Amniotic epithelial cell (primary cell): ENCODE measurements at places on chromosomes 11 and 22.

- no peak for DNase-seq
Measured at GRCh38 chr22:37990301-37990700, 5.9 kb upstream of the SOX10 start.

DNA sequence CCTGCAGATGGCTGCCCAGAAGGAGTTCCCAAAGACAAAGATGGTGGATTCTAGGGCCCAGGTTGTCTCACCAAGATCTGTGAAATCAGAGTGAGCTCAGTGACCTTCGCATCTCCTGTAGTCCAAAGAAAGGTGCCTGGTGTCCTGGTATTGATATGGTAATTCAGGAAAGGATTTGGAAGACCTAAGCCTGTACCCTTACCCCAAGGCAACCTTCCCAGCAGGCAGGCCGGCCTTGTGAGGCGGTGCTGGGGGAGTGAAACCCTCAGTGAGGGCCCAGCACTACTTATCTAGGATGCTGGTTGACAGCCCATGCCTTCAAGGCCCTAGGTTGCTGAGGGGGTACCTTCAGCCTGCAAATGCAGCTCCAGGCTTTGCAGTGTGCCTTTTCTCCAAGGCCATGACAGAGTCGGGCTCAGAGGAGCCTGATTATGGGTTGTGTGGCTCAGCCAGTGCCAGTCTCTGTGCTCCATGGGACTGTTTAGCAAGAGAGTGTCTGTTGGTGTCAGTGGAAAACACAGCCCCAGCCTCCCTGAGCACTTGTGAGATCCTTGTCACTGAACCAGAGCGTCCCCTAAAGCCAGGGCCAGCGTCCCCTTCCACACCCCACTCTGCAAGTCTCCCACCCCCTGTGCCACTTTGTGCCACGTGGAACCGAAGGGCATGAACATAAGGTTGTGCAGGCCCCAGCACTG is 72.8 kb upstream of the MYOD1 start:
- DNase-seq: no peak

GRCh38 chr11:86592047-86592591 is 80.3 kb downstream of the ME3 start:
- peak; percentile 26 for DNase-seq

DNA sequence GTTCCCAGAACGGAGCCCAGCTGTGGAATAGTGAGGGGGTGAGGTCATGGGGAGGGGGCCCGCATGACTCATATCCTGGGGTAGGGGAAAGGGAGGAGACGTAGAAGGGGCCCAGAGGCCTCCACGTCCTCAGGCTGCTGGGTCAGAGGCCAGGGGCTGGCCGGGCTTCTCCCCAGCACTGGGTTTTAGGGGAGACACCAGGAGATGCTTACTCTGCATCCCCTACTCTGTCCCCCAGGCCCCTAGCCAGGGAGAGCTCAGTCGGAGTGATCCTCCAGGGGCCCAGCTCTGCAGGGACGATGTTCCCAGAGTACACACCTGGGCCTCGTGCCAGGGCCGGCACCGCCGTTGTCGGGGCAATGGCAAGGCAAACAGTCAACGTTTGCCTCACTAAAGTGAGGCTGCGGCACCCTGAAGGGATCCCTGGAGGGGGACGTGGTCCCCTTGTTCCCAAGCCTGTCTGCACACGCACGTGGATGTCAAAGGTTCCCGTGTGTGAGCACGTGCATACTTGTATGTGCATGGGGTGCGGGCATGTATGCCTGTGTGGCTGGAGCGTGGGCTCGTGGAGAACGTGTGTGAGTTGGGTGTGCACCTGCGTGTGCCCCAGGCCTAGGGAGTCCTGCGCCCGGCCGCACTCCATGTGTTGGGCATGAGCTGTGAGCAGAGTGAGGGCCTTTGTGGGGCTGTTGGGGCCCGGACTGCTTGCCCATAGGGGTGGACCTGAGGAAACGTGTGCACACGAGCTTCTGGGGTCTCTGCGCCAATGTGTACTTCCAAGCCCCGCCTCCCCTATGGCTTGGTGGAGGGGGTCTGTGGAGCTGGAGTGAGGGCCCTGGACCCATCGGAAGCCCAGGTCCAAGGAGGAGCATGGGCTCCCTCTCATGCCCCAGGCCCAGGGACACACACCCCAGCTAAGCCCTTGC is 14.2 kb downstream of the PRR33 start:
- DNase-seq: peak; percentile 61

DNA sequence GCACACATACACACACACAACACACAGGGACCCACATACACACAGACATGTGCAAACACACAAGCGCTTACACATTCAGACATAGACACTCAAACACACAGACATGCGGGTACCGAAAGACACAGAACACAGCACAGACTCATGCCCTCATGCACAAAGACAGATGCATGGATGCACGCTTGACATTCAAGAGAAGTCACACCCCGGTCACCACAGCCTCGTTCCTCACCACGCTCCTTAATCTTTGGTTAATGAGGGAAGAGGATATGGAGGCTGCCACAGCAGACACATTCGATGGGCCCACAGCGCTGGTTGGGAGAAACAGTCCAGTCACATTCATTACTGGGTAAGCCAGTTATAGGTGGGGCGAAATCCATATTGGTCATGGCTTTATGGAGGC is 51.9 kb upstream of the EIF3D start:
- no peak for DNase-seq

- DNase-seq: no peak
Measured at GRCh38 chr11:10975287-10975721, 117.5 kb upstream of the ZBED5 start.

DNA sequence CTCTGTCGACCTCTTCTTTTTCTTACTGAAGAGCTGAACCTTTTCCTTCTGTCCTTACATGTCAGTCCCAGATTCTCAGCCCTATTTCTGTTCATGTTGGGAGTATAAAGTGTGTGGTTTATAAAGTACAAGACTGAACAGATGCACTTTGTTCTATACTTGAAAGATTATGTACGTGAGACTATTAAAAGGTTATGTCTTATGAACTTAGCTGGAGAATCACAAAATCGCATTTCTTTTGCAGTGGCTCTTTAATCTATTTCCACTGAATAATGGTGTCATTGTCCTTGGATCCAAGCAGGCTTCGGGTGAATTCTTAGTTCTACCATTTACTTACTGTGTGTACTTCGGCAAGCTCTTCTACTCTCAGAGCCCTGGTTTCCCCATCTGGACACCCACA is 558.4 kb downstream of the TMEM135 start:
- no peak for DNase-seq

DNA sequence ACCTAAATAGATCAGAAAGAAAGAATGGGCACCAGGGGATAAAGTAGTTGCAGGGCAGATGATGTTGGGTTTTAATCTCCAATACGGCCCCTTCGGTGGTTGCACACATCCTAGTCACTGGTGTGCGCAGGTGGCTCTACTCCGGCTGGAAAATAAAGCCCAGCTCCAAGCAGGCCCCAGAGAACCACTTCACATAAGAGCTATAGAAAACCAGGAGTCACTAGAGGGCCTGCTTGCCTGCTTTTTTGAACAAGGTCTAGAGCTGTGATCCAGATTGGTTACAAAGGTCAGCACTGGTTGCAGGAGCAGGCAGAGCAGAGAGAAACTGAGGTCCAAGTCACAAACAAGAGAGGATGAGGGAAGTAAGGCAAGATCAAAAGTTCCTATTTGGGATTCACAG is 41.5 kb upstream of the MS4A8 start:
- peak; percentile 3 for DNase-seq

- DNase-seq: peak; percentile 53
Measured at GRCh38 chr11:103380031-103380430, 270.8 kb downstream of the DYNC2H1 start.

DNA sequence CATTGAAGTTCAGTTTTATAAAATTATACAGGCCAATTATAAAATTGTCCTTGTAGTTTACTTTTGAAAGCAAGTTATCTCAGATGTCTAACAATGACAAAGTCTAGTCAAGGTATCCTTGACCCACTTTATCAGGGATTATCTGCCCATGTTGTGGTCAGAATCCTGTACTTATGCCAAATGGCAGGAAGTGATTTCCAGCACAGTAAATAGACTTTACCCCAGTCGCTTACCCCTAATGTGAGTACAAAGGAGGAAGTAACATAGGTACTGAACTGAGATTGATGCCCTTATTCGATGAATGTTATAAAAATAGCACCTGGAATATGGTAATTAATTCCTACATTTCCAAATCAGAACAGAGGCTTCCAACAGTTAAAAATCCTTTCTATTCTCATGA is 355.7 kb downstream of the CNTN5 start:
- DNase-seq: peak; percentile 28

GRCh38 chr11:119368121-119369034 is 13.1 kb downstream of the USP2 start:
- DNase-seq: peak; percentile 81

- no peak for DNase-seq
Measured at GRCh38 chr11:129947474-129947873, 52.1 kb upstream of the NFRKB start.

GRCh38 chr22:41302021-41302767 is 869 bp downstream of the ZC3H7B start:
- no peak for DNase-seq

DNA sequence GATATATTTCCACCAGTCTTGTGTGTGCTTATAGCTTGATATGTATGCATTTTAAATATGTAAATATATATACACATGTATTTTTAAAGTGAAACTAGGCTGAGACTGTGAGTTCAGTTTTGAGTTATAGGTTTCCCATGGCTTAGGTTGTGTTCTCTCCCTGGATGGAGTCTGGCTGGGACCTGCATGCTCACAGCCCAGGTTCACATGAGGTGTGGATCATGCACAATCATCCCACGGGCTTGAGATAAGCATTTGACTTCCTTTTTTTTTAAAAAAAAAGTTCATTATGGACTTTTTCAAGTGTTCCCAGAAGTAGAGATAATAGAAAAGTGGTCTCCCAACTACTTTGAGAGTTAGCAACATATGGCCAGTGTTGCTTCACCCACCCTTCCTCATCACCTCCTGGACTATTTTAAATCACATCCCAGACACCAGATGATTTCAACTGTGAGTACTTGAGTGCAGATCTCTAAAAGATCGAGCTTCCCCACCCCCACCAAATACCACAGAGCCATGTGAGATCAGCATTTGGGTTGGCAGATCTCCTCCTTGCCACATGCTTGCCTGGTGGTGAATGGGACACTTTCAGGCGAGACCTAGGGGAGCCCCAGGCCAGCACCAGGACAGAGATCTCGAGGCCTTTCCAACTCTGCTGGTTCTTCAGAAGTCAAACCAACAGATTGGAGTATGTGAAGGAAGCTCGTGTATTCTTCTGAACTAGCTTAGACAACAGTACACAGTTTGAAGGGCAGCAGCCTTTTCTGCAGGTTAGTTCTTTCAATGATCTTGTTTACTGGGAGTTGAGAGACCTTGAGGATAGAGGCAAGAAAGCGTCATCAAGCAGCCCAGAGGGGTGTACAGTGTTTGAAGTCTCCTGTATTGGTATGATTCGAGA is 15.9 kb downstream of the MED15 start:
- peak; percentile 86 for DNase-seq

- peak; percentile 17 for DNase-seq
Measured at GRCh38 chr11:71447791-71448256, 369 bp downstream of the DHCR7 start.

DNA sequence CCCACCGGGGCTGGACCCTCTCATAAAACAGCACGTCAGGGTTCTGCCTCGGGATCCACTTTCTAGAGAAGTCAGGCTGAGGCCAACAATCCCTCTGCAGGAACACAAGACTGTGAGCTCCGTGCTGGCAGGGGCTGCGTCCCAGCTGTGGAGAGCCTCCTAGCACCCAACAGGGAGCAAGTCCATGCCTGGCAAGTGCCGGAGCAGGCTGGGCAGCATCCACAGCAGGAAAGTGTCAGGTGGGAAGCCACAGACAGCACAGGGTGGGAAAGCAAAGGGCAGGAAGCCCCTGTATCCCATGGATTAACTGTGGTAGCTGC is 682.3 kb downstream of the TBC1D22A start:
- no peak for DNase-seq

GRCh38 chr11:106391771-106392420 is 314.4 kb downstream of the AASDHPPT start:
- DNase-seq: peak; percentile 63

GRCh38 chr11:85109141-85109540 is 518.0 kb downstream of the DLG2 start:
- DNase-seq: no peak

GRCh38 chr22:29693161-29693560 is 26.6 kb upstream of the CABP7 start:
- DNase-seq: no peak

DNA sequence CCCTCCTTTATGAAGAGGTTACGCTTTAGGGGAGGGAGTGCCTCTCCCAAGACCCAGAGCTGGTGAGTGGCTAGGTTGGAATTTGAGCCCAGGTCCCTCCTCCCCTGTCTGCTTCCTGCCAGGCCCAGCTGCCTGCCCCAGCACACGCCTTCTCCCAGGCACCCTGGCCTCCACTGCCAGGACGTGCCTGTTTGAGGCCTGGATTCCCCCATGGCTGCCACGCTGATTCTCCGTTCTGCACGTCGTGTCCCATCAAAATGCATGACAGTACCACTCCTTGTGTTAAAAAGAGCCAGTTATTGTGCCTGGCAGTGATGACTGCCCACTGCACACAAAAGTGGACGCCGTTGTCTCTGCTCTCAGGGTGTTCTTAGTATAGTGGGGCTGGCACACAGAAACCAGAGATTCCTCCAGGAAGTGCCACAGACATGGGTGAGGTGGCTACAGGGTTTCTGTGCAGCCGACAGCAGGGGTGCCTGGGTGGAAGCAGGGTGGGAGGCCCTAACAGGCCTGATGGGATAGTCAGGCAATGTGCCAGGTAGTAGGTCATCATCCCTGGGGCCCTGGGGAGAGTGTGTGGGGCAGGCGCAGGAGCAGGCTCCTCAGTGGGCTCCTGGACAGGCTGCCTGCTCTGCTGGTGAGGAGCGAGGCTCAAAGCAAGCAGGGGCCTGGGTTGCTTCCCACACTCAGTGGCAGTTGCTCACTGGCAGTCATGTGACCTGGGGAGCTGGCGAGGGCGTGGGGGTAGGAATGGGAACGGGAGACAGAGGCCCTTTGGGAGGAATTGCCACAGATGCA is 24.2 kb downstream of the MED15 start:
- DNase-seq: peak; percentile 89

- DNase-seq: no peak
Measured at GRCh38 chr11:76773921-76774361, 9.2 kb upstream of the TSKU start.

DNA sequence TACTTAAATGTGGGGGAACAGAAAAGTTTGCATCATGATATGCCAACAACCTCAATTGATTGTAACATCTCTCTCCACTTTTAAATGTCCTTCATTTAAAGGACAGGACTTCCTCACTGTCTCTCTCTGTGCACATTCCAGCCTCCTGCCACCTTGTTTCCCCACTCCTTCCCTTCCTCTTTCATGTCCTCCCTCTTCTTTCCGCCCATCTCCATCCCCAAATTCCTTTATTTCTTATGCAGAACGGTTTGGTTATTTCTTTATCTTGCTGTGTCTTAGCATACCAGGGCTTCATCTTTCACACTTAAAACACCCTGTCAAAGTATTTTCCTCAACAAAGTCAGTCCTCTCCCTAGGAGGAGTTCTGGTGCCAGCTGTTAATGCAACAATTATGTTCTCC is 293.8 kb downstream of the NXPE2 start:
- no peak for DNase-seq

- no peak for DNase-seq
Measured at GRCh38 chr22:34067031-34067430, 146.8 kb upstream of the LARGE1 start.
